Stimulated activated naive CD4-positive, alpha-beta T cell treated with Interleukin-2 at 50 U/mL for 16 hours (primary cell): ENCODE measurements at places on chromosomes 5 and 9.

GRCh38 chr5:160185626-160186360 lies 43.5 kb upstream of the FABP6 start:
- DNase-seq: no peak

GRCh38 chr9:9498128-9498527 lies 1114.7 kb downstream of the PTPRD start:
- DNase-seq: no peak

DNA sequence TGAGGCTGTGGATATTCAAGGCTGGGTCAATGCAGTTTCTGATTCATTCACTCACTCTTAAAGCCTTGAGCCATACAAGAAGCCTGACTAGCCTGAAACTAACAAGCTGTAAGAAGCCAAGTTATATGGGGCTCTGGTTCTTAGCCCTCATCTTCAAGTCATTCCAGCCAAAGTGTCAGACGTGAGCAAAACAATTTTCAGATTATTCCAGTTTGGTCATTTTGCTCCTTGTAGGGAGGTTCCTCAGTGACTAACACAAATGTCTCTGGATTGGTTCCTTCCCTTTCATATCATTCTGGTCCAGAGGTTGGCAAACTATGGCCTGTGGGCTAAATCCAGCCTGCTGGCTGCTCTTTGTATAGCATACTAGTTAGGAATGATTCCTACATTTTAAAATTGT lies 12.5 kb upstream of the SHOC1 start:
- no peak for DNase-seq

- no peak for DNase-seq
Measured at GRCh38 chr5:60851626-60852025, 7.6 kb upstream of the ELOVL7 start.

DNA sequence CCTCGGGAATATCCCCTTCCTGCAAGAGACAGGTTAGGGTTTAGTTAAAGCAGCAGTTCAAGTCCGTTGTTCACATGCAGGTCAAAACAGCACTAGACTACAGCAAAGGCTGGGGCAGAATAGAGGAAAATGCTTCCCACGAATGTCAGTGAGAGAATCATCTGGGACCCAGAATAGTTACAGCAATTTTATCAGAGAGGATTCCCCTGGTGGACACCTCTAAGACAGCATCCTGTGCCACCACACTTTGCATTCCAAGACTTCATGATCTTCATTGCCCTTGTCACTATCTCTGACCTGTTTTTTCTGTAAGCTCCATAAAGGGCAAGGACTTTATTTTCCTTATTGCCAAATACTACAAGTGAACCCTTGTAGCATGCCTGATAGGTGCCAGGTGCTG lies 12.9 kb downstream of the GRXCR2 start:
- no peak for DNase-seq

- DNase-seq: no peak
Measured at GRCh38 chr9:129838707-129839259, 3.5 kb downstream of the USP20 start.

DNA sequence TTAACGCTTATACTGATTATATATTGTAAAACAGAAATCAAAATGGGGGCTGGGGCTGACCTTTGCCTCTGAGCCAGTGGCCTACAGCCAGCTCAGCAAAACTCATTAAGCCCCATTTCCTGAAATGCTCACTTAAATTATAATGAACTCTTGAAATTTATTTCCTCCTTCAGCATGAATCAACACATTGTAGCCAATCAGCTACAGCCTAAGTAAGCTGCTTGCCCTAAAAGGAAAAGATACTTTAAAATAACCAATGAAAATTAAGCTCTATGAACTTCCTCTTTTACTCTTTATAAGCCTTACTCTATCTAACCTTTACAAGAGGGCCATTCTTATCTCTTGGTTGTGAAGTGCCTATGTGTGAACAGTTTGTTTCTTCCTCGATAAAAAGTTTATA lies 33.5 kb upstream of the SUB1 start:
- DNase-seq: no peak

DNA sequence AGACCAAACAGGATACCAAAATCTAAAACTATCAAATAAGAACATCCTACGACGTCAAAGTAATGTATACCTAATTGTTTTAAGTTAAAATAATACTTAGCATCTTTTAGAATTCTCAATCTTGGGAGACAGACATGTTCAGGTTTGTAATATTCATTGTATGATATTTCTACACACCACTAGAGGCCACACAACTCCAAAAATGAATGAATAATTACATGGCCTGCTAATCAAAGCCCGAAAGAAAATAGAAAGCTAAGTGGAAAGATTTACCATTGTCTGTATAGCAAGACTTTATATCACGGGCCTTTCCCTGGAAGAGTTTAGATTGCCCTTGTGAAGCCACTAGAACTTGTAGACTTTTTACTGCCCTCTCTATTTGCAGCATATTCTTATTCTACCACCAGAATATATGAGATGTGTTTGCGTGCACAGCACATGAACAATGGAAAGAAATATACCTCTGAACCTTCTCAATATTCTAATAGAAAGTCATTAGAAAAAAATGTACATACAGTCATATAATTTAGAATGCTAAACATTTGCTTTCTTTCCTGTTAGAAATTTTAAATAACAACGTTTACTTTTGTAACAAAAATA lies 380.1 kb upstream of the NUDT12 start:
- DNase-seq: no peak

GRCh38 chr5:120062515-120062917 lies 401.6 kb upstream of the PRR16 start:
- DNase-seq: no peak

- no peak for DNase-seq
Measured at GRCh38 chr5:124080256-124080655, 568.3 kb downstream of the CSNK1G3 start.

DNA sequence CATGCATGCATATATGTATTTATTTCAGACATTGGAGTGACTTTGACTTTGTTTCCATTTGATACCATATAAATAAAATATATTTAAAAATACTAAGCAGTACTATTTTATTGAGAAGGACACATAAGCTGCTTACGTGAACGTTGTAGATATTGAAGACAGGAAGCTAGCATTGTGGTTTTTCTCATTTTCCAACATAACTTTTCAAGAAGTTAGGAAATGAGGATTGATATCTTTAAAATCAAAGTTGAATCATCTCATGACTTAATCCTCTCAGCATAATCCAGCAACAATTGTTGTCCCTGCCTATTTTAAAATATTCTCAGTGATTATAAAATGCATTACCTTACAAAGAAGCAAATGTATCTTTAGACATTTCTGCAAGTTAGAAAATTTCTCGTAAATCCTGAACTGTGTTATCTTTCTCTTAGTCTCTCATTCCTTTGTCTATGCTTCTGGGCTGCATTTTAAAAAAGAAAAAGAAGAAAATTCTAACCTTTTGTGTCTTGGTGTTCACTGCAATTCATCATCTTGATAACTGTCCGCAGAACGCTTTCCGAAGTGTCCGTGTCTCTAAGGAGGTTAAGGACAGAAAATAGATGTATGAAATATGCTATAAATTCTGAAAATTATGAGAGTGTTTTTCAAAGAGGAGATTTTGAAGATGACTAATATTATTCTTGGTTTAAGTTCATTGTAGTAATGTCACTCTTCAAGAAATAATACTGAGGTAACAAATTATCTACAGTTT lies 1089.9 kb upstream of the CDH6 start:
- no peak for DNase-seq

DNA sequence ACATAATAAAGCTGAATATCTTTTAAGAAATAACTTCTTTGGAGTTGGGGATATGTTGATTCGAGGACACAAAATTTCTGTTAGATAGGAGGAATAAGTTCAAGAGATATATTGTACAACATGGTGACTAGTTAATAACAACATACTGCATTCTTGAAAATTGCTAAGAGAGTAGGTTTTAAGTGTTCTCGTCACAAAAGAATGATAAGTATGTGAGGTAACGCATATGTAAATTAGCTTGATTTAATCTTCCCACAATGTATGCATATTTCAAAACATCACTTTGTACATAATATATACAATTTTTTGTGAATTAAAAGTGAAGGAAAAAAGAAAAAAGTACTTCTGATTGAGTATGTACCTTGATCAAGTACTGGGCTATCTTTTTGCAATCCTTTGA lies 428.0 kb upstream of the TRPC7 start:
- DNase-seq: no peak

DNA sequence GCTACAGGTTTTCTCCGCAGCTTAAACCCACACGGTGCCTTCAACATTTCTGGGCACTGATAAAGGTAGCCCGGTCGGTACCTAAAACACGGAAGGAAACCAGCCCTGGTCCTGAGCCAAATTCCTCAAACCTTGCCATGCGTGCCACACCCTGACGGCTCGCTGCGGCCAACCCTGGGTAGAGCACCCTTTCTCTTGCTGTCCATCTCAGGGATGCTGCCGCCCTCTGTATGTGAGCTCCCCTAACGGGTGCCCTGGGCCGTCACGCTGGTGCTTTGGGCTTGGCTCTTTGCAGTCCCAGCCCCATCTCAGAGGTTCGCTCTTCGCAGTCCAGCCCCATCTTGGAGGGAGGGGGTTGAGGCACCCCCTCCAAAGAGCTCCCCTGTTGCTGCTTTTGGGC lies 43.9 kb downstream of the PNPLA7 start:
- no peak for DNase-seq

- DNase-seq: no peak
Measured at GRCh38 chr9:131524665-131525315, 6.3 kb downstream of the UCK1 start.

GRCh38 chr9:126275386-126276001 lies 51.1 kb upstream of the MVB12B start:
- no peak for DNase-seq

GRCh38 chr9:127972236-127972871 lies 8.4 kb downstream of the EEIG1 start:
- no peak for DNase-seq

DNA sequence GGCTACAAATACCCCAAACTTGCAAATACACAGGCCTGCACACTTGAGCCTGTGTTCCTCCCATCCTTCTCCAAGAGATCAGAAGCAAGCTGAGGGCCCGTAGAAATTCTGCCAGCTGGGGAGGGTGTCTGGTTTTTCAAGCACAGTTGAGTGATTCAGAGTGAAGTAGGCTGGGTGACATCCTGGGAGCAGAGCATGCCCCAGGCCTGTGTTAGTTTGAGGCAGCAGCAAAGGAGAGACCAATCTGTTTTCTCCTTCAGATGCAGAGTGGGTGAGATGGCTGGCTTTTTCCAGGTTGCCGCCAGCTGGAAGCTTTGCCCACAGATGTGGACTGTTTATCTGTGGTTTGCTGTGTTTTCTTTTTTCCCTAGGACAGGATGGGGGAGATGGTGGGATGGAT lies 63.1 kb downstream of the RCL1 start:
- no peak for DNase-seq

- no peak for DNase-seq
Measured at GRCh38 chr5:9553561-9553960, 7.7 kb upstream of the SEMA5A start.

GRCh38 chr5:120396186-120396585 lies 67.9 kb upstream of the PRR16 start:
- DNase-seq: no peak
